Neural progenitor cell (in vitro differentiated cells): ENCODE measurements at places on chromosomes 7 and 10. TPM values are rescaled to one million over a fixed set of nuclear protein-coding genes. Genes with fewer than 3 reads are reported as not detected.

GRCh38 chr7:45185864-45186250 lies 28.3 kb downstream of the RAMP3 start:
- no peaks in the 10 kb centered on the region for H3K4me1 ChIP-seq
- H3K36me3 ChIP-seq, result no peaks in the 10 kb centered on the region
- DNase-seq, result no peak
- H3K4me3 ChIP-seq, result no peak overlapping the region
- no peaks in the 10 kb centered on the region for H3K27me3 ChIP-seq

DNA sequence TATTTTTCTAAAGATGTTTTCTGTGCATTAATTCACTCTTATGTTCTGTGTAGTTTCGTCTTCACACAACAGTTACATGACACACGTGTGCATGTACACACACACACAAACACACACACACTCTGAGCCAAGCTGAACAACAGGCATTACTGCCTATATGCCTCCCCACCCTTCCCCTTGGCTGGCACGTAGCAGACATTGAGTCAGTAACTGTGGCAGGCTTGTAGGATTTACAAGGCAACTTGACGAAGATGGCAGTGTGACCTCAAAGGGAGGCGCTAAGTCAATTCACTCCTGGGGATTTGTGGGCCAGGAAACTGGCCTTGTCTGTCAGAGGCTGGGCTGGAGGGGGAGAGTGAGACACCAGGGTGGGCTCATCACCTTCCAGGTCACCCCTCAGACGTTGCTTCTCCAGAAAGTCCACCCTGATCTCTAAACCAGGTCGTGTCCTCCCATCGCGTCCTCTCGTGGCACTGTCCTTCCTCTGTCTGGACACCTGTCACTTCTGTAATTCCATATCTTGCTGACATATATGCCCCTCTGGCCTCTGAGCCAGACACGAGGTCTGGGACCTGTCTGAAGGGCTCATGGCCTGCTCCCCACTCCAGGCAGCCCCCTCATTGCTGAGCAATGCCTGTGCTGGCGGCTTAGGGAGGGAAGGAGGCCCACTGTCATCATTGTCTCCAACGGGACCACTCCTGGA lies 41.1 kb upstream of the INPP5A start:
- H3K27ac ChIP-seq, result no peak overlapping the region
- H3K27me3 ChIP-seq, result no peaks in the 10 kb centered on the region
- no peaks in the 10 kb centered on the region for H3K36me3 ChIP-seq
- DNase-seq, result no peak
- no peaks in the 10 kb centered on the region for H3K4me1 ChIP-seq

- H3K27me3 ChIP-seq, result peaks cover 10% of the 10 kb centered on the region
- H3K27ac ChIP-seq, result no peak overlapping the region
- DNase-seq, result no peak
- no peak overlapping the region for H3K4me3 ChIP-seq
Measured at GRCh38 chr7:74029089-74029785, 1.3 kb downstream of the ELN start.

DNA sequence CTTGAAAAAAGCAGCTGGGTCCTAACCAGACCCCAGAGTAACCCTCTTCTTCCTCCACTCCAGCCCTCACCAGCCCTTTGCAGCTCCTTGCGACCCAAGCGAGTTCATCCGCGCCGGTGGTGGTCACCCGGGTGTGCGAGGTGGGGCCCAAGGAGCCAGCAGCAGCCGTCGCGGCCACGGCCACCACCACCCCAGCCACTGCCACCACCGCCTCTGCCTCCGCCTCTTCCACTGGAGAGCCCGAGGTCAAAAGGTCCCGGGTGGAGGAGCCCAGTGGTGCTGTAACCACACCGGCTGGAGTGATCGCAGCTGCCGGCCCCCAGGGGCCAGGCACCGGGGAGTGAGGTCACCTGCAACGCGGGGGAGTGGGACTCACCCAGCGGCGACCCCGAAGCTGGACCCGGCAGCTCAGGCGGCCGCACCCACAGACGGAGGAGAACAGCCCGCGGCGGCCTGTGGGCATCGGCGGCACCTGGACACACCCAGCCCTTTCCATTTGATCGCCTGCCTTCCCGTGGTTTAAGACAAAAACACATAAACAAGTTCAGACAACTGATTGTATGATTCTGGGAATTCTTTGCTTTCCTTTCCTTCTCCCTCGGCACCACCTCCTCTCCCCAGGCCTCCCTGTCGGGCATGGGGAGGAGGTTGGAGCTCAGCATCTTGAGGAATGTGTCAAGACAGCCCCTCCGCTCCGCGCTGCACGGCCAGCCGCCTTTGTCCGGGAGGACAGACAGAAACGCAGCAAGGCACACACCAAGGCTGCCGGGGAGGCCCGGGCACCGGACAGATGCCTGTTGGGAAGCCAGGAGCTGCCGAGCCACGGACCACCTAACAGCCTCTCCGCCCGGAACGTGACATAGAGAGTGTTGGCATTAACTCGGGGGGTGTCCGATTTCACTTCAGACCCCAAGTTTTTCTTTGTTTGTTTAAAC lies 13.0 kb upstream of the AP5Z1 start:
- no peaks in the 10 kb centered on the region for H3K27me3 ChIP-seq
- no peaks in the 10 kb centered on the region for H3K36me3 ChIP-seq
- DNase-seq, result no peak
- H3K4me1 ChIP-seq, result no peaks in the 10 kb centered on the region
- no peak overlapping the region for H3K4me3 ChIP-seq

GRCh38 chr10:121613456-121613855 lies 15.2 kb upstream of the FGFR2 start:
- no peak for DNase-seq
- peaks cover 6% of the 10 kb centered on the region for H3K27me3 ChIP-seq
- H3K36me3 ChIP-seq, result no peaks in the 10 kb centered on the region
- H3K27ac ChIP-seq, result no peak overlapping the region

GRCh38 chr10:62054830-62055229 lies 153.3 kb downstream of the ARID5B start:
- peaks cover 7% of the 10 kb centered on the region for H3K27me3 ChIP-seq
- H3K36me3 ChIP-seq, result no peaks in the 10 kb centered on the region
- H3K27ac ChIP-seq, result no peak overlapping the region
- peaks cover 5% of the 10 kb centered on the region for H3K4me1 ChIP-seq

DNA sequence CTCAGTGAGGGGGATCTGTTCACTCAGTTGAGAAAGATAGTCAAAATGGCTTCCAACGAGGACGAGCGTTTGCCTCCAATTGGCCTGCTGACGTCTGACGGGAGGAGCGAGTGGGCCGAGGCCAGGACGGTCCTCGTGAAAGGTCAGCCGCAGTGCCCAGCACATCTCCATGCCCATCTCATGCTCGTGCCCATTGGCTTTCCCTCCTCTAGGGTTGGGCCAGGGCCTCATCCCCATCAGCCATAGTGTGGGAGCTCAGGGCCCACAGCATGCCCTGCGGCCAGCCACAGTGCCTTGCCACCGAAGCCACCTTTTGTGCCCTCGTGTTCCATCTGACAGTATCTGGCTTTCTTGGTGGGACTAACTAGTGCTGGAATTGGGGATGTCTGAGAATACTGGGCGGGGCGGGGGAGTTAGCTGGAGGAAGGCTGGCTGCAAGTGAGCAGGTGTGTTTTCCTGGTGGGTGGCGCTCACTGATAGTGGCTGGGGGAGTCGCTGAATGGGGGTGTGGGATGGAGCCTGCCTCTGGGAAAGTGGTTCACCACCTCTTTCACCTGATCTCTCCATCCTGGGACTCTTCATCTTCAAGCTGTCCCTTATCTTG lies 13.9 kb downstream of the CHAT start:
- no peaks in the 10 kb centered on the region for H3K36me3 ChIP-seq
- no peak for DNase-seq
- peaks cover 7% of the 10 kb centered on the region for H3K27me3 ChIP-seq
- H3K4me1 ChIP-seq, result no peaks in the 10 kb centered on the region
- no peak overlapping the region for H3K27ac ChIP-seq

GRCh38 chr7:4135301-4135700 lies 546.8 kb upstream of the FOXK1 start:
- H3K27ac ChIP-seq, result no peak overlapping the region
- H3K4me1 ChIP-seq, result peaks cover 22% of the 10 kb centered on the region
- no peak overlapping the region for H3K4me3 ChIP-seq
- DNase-seq, result no peak
- H3K36me3 ChIP-seq, result no peaks in the 10 kb centered on the region

DNA sequence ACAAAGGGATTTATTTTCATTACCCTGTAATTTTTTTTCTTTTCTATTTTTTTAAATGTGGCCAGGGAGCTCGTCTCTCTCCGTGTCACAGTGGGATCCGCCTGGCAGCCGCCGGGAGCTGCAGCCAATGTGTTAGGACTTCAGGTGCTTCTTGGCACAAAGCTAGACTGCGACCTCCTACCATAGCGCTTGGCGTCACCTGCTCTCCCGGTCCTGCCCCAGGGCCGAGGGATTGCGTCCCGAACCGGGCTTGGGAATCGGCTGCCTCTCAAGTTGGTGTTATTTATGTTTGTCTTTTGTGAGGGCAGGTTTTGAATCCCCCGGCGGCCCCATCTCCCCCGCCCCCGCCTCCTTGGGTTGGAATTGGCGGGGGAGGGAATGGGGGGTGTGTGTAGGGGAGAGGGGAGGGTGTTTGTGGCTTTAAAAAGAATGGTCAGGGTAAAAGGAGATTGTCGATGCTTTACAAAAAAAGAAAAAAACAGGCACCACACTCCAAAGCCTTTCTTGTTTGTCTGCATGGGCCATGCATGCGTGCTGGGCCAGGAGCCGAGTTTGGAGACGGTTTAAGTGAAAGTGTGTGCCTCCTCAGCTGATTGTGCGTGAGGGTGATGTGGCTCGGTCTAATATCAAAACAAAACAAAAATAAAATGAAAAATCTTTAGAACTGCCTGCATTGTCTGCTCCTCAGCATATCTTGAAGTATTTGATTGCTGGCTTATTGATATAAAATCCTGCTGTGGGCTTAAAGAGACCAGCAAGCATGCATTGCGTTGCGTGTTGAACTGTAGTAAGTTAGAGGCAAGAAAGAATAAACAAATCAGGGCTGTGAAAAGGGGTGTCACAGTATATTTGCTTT lies 1.2 kb downstream of the PPP1R9A start:
- peaks cover 47% of the 10 kb centered on the region for H3K4me1 ChIP-seq
- H3K4me3 ChIP-seq, result peak overlapping the region; percentile 63
- H3K27ac ChIP-seq, result peak overlapping the region; percentile 93

GRCh38 chr10:112984756-112985155 lies 34.7 kb downstream of the TCF7L2 start:
- peaks cover 38% of the 10 kb centered on the region for H3K4me1 ChIP-seq
- DNase-seq, result no peak
- H3K27ac ChIP-seq, result peak overlapping the region; percentile 80
- no peak overlapping the region for H3K4me3 ChIP-seq
- no peaks in the 10 kb centered on the region for H3K27me3 ChIP-seq
- H3K36me3 ChIP-seq, result no peaks in the 10 kb centered on the region

DNA sequence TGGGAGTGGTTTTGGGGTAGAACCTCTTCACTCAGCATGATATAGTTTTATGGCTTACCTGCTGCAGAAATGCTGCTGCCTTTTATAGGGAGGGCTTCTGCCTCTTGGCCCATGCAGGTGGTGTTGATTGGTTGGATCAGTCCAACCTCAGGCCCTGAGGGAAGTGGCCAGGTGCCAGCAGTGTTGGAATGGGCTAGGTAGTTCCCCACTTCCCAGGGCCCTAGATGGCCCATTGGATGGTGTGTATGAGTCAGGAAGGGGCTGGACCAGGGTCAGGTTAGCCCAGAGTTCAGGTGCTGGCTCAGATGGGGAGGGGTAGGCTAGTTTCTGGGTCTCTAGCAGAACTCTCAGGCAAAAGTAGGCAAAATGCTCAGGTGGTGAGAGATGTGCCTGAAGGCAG lies 455.5 kb downstream of the CCSER2 start:
- peaks cover 9% of the 10 kb centered on the region for H3K4me1 ChIP-seq
- H3K4me3 ChIP-seq, result no peak overlapping the region
- H3K27ac ChIP-seq, result no peak overlapping the region
- DNase-seq, result no peak

- DNase-seq, result peak; percentile 61
- peaks cover 8% of the 10 kb centered on the region for H3K4me1 ChIP-seq
- no peaks in the 10 kb centered on the region for H3K36me3 ChIP-seq
- H3K4me3 ChIP-seq, result no peak overlapping the region
- H3K27ac ChIP-seq, result no peak overlapping the region
Measured at GRCh38 chr7:150937848-150938561, 40.1 kb downstream of the KCNH2 start.

- no peaks in the 10 kb centered on the region for H3K27me3 ChIP-seq
- no peak overlapping the region for H3K4me3 ChIP-seq
- DNase-seq, result no peak
- H3K4me1 ChIP-seq, result no peaks in the 10 kb centered on the region
- H3K27ac ChIP-seq, result no peak overlapping the region
Measured at GRCh38 chr10:122362621-122363020, 11.9 kb upstream of the PLEKHA1 start.

GRCh38 chr7:48251766-48252165 lies 80.5 kb downstream of the ABCA13 start:
- no peaks in the 10 kb centered on the region for H3K4me1 ChIP-seq
- H3K4me3 ChIP-seq, result no peak overlapping the region
- H3K27me3 ChIP-seq, result no peaks in the 10 kb centered on the region
- no peak overlapping the region for H3K27ac ChIP-seq

DNA sequence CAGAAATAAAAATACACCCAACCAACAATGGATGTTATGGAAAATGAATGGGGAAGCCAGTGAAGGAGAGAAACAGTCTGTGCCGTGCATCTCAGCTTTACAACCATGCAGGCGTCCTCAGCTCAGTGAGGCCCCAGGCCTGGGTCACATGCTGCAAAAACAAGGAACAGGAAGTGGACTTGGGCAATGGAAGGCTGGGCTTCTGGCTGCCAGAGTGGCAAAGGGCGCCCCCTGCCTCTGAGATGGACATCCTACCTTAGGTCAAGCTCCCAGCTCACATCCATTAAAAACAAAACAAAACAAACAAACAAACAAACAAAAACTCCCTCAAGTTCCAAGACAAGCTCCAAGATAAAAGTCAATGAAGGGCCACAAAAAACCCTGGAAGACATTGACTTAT lies 54.7 kb upstream of the AFAP1L2 start:
- no peaks in the 10 kb centered on the region for H3K27me3 ChIP-seq
- H3K27ac ChIP-seq, result no peak overlapping the region

- no peak overlapping the region for H3K27ac ChIP-seq
- H3K27me3 ChIP-seq, result no peaks in the 10 kb centered on the region
- no peaks in the 10 kb centered on the region for H3K36me3 ChIP-seq
- H3K4me1 ChIP-seq, result peaks cover 20% of the 10 kb centered on the region
- peak; percentile 23 for DNase-seq
Measured at GRCh38 chr10:3094609-3095036, 27.3 kb downstream of the PFKP start.

- no peaks in the 10 kb centered on the region for H3K27me3 ChIP-seq
- no peak overlapping the region for H3K27ac ChIP-seq
- no peaks in the 10 kb centered on the region for H3K36me3 ChIP-seq
- no peak overlapping the region for H3K4me3 ChIP-seq
- H3K4me1 ChIP-seq, result no peaks in the 10 kb centered on the region
- DNase-seq, result no peak
Measured at GRCh38 chr10:44028384-44029137, 356.3 kb downstream of the CXCL12 start.

ADK gene
- 33.5 and 50.9 TPM in 2 replicates for total RNA-seq

CYCS gene
- total RNA-seq, result 49.0 and 93.9 TPM in 2 replicates

CRYGN gene
- 1.1 TPM in 1 of 2 replicates, not detected in the other for total RNA-seq

PDK4 gene
- total RNA-seq, result not detected in 2 replicates

AQP1 gene
- total RNA-seq, result 0.87 TPM in 1 of 2 replicates, not detected in the other

FFAR4 gene
- 0.04 and 0.06 TPM in 2 replicates for total RNA-seq

GPR26 gene
- total RNA-seq, result not detected in 2 replicates

SGCE gene
- total RNA-seq, result 74.1 and 169 TPM in 2 replicates
